ENCODE measurements at places on chromosomes 2 and 18.

DNA sequence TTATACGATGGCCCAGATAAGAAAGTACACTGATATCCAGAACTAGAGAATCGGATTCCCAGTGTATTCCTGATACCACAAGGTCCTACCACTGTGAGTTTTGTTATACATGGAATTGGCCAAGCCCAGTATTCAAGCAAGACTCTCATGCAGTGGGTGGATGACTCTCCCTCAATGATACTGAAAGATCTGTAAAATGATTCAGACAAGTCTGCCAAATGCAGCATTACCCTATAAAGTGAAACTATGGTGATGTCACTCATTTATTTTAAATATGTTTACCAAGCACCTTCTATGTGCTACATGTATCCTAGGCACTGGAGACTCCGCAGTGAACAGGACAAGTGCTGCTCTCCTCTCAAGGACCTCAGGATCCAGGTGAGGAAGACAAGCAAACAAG is 22.6 kb downstream of the MYO5B start:
- DNase-seq = no peak

- no peak for DNase-seq
Measured at GRCh38 chr18:33540392-33540791, 37.6 kb upstream of the ASXL3 start.

DNA sequence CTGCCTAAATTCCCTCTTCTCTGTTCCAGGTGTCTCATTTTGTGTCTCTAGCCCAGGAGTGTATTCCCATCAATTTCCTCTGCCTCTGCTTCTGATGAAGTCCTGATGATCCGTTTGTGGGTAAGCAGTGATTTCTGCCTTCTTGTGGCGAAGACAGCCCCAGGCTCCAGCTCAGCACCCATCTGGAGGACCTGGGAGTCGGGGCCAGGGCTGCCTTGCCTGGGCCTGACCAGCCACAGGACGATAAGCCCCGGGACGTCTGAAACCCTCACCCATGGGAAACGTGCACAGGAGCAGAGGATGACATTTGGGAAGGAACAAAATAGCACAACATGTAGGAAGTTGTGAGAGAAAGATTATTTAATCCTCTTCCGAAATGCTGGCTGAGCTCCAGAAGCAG is 206.9 kb downstream of the FBXO15 start:
- no peak for DNase-seq

GRCh38 chr2:66581339-66582103 is 146.6 kb downstream of the MEIS1 start:
- no peak for DNase-seq

GRCh38 chr18:1708006-1708405 is 803.3 kb downstream of the ADCYAP1 start:
- no peak for DNase-seq

DNA sequence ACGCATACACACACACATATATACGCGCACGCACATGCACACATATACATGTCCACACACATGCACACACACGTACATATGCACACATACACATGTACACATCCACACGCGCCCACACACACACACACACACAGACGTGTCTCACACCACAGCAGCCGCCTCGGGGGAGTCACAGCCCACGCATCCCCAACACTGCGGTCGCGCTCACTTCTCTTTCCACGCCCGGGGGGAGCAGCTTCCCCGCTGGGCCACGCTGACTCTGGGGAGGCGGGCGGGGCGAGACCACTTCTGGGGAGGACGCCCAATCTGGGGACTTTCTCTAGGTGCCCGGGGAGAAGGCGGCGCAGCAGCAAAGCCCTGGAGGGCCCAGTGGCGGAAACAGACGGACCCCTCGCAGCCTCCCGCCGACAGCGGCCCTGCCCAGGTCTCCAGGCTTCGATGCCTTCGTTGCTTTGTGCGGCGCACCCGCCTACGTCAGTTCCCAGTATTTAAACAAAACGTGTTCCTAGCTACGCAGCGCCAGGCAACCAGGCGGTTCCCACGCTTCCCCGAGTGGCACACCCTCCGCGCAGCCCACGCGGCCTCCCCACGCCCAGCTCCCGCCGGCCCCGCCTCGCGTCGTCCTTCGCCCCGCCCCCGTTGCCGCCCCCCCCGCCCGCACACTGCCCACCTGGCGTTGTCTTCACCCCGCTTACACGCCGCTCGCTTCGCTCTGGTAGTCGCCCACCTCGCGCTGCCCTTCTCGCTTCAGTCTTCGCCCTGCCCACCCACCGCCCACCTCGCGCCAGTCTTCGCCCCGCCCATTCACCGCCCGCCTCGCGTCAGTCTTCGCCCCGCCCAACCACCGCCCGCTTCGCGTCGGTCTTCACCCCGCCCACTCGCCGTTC is 810 bp upstream of the RBFA start:
- DNase-seq = peak; percentile 55

- no peak for DNase-seq
Measured at GRCh38 chr2:233974530-233975071, 57.4 kb downstream of the TRPM8 start.

DNA sequence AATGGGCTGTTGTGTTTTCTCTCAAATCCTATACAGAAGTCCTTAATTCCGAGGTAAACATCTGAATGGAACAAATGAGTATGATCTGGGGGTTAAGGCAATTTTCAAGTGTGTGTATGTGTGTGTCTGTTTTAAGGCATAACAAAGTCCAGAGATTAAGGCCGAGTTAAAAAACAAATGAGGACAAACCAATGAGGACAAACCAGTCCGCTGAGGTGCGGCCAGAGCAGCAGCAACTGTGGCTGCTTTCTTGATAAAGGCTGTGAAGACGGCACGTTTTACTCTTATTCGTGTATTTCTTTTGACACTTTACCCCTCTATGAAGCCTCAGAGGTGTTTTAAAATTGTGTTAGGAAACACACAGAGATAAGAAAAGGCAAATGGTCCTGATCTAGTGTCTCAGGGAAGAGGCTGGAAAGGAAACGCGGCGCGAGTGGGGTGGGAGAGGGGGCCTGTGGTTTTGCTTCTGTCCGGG is 495 bp upstream of the GULP1 start:
- DNase-seq = no peak

GRCh38 chr2:939936-940601 is 10.6 kb upstream of the SNTG2 start:
- DNase-seq = no peak

GRCh38 chr2:219123356-219124135 is 37.1 kb downstream of the NHEJ1 start:
- DNase-seq = no peak

DNA sequence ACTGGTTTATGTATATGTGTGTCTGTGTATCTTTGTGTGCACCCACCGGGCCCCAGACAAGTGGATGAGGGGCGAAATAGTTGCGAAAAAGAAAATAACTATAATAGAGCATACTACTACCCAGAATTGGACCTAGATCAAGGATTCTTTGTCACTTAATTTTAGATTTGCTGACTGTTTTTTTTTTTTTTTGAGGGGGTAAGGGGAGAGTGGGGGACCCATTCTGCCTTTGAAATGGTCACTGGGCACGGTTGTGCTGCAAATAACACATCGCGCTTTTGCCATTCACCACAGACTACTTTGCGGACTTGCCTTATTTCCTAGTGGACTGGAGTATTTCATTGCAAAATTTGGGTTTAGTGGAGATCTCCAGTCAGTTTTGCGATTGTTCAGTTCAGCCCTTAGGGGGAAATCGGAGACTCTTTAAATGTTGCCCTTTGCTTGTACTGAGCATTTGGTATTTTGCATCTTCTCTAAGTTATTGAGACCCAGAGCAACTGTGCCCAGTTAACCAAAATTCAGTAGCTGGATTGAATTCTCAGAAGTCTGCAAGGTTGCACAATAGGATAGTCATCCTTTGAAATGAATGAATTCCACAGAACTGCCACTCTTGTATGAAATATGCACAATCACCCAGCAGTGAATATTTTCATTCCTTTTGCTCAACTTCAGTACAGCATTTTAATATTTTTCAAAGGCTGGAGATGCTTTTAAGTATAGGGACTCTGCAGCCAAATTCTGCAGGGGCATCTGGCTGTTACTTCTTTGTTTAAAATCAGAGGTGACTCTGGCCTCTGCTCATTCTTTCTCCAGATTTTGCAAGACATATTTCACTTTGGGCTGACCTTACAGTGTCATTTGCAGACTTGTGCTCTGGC is 2.9 kb downstream of the TRIB2 start:
- no peak for DNase-seq

GRCh38 chr2:219207884-219208740 is 1.5 kb downstream of the ZFAND2B start:
- DNase-seq = no peak

- DNase-seq = no peak
Measured at GRCh38 chr2:2640371-2640770, 309.3 kb upstream of the MYT1L start.

DNA sequence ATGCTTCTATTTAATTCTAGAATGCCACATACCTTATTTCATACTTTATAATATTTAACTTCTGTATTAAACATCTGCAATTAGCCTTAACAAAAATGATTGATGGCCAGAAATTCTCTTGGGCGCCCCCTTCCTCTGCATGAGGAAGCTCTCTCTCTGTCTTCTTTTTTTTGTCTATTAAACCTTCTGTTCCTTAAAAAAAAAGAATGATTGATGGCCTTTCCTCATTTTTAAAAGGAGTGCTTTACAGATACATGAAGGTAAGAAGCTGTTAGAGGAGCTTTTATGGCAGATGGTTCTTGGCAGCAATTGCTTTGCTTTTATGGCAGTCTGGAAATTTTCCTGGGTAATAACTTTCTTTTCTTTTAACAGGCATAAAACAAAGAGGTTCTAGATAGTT is 526.9 kb downstream of the SLC4A3 start:
- DNase-seq = no peak

DNA sequence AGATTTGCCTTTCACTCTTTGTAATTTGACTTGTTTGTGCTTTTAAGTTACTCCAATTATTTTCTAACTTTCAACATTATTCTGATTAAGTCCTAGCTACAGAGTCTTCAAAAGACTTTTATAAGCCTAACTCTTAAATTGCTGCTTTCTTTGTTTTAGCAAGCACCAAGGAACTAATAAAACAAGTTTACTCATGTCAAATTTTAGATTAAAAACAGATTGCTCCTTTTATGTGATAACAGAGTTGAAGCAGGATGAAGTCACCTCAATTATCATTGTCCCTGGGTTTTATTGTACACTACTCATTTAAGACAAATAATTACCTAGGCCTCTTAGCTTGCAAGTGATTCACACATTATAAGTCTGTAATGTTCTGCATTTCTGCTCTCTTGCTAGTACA is 678.4 kb downstream of the ERBB4 start:
- no peak for DNase-seq

GRCh38 chr18:60235164-60235563 is 137.4 kb downstream of the MC4R start:
- DNase-seq = no peak

GRCh38 chr2:12176623-12177454 is 430.4 kb downstream of the LPIN1 start:
- no peak for DNase-seq

Measured in stimulated activated CD8-positive, alpha-beta memory T cell treated with anti-CD3 and anti-CD28 coated beads, Interleukin-4, amount 100 ng/mL, for 1 hour (primary cell).